ENCODE measurements at places on chromosomes 2 and 18. TPM values are rescaled to one million over a fixed set of nuclear protein-coding genes. Genes with fewer than 3 reads are reported as not detected.

GRCh38 chr2:25692143-25692542, 18.8 kb upstream of the DTNB start:
- H3K36me3 ChIP-seq = no peaks in the 10 kb centered on the region
- H3K4me1 ChIP-seq = peaks cover 3% of the 10 kb centered on the region
- no peak overlapping the region for H3K27ac ChIP-seq
- DNase-seq = no peak
- H3K27me3 ChIP-seq = no peaks in the 10 kb centered on the region
- H3K4me3 ChIP-seq = no peak overlapping the region

The DLX2 gene
- total RNA-seq = 0.19 TPM

DNA sequence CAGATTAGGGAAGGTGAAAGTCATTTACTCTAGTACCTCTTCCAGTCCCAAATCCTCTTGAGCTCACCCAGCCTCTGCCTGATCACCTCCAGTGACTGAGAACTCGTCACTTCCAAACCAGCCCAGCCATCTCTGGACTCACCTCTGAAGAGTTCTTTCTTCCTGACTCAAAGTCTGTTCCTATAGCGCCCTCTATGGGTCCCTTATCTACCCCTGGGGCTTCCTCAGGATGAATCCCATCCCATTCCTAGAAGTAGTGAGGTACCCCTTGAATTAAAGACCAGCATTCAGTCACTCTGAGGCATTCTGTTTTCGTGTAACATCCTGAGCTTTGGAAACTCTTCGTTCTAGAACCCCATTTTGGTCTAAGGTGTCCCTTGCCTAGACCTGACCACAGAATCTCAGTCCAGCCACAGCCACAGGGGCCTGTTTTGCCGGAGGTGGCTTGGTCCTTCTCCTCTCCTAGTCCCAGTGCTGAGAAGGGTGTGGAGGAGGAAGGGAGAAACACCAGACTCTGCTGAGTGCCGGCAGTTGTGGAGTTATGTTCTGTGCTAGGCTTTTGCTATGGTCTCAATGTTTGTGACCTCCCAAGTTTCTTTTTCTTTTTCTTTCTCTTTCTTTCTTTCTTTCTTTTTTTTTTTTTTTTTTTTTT, 32.7 kb downstream of the SIX3 start:
- H3K36me3 ChIP-seq = no peaks in the 10 kb centered on the region
- no peak overlapping the region for H3K4me3 ChIP-seq
- peaks cover 39% of the 10 kb centered on the region for H3K4me1 ChIP-seq
- H3K27ac ChIP-seq = no peak overlapping the region

DNA sequence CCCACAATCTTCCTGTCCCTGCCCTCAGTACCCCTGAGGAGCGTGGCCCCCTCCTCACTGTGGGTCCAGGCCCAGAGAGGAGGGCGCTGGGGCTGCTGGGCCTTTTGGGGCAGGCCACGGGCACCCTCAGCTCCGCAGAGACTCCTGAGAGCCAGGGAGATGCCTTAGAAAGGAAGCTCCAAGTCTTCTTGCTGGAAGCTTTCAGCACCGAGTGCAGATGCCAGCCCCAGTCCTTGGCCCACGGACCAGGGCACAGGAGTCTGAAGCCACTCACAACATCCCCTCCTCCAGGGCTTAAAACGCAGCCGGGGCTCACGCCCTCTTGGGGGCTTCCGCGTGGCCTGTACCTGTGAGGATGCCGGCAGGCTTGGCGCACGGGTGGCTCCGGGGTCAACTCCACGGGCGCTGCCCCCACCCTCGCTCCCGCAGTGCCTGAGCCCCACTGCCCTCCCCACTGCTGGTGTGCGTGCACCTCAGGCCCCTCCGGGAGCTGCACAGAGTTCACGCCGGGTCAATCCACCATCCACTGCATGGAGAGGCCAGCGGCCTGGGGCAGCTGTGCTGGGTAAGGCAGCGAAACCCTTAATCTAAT, 72.1 kb upstream of the CTDP1 start:
- H3K27me3 ChIP-seq = no peaks in the 10 kb centered on the region
- no peaks in the 10 kb centered on the region for H3K36me3 ChIP-seq
- no peak overlapping the region for H3K4me3 ChIP-seq
- no peaks in the 10 kb centered on the region for H3K4me1 ChIP-seq
- no peak for DNase-seq
- H3K27ac ChIP-seq = no peak overlapping the region

GRCh38 chr2:191298306-191298705, 53.1 kb downstream of the MYO1B start:
- no peak for DNase-seq
- no peak overlapping the region for H3K27ac ChIP-seq
- H3K27me3 ChIP-seq = no peaks in the 10 kb centered on the region
- no peak overlapping the region for H3K4me3 ChIP-seq

The SH3RF3 gene
- 0.28 TPM for total RNA-seq

DNA sequence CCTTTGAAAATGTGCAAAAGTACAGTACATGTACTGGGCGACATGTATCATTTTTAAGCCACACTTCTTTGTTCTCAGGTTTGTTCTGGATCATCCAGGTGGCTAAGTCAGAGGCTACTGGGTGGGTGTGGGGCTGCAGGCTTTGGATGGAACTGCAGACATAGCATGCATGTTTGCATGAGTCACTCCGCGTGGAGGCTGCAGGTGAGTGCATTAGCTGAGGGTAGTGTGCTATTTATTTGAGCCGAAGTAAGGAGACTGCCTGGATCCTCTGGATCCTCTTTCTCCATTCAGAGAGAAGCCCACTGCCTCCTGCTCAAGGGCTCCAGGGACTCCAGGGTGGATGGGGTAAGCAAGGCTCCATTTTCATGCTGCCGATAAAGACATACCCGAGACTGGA, 9.4 kb upstream of the NEURL3 start:
- no peaks in the 10 kb centered on the region for H3K36me3 ChIP-seq
- H3K4me1 ChIP-seq = no peaks in the 10 kb centered on the region
- H3K27me3 ChIP-seq = peaks cover 20% of the 10 kb centered on the region
- H3K27ac ChIP-seq = no peak overlapping the region
- H3K4me3 ChIP-seq = no peak overlapping the region

GRCh38 chr18:64929036-64929435, 780.1 kb upstream of the LINC00305 start:
- H3K27ac ChIP-seq = no peak overlapping the region
- no peaks in the 10 kb centered on the region for H3K36me3 ChIP-seq
- no peak overlapping the region for H3K4me3 ChIP-seq
- no peaks in the 10 kb centered on the region for H3K27me3 ChIP-seq
- no peak for DNase-seq

DNA sequence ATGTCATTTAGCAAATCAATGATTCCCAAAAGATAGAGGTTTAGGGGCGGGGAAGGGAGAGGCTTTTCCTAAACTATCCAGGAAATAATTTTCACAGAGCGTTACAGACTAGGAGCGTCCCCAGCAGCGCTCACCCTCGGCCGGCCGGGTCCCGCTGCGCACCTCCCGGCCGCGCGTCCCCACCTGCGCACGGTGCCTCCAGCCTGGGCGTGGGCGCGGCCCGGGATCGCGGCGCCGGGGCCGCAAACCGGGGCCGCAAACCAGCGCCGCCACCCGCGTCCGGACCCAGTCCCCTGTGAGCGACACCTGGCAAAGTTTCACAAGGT, 684 bp upstream of the ZCCHC2 start:
- DNase-seq = no peak
- H3K27ac ChIP-seq = no peak overlapping the region
- peak overlapping the region; percentile 88 for H3K4me3 ChIP-seq
- H3K27me3 ChIP-seq = peaks cover 47% of the 10 kb centered on the region

- no peaks in the 10 kb centered on the region for H3K4me1 ChIP-seq
- no peak for DNase-seq
- no peak overlapping the region for H3K27ac ChIP-seq
- H3K36me3 ChIP-seq = no peaks in the 10 kb centered on the region
- no peak overlapping the region for H3K4me3 ChIP-seq
Measured at GRCh38 chr2:197460649-197461048, 7.3 kb downstream of the COQ10B start.

The ALK gene
- total RNA-seq = not detected

- no peak overlapping the region for H3K4me3 ChIP-seq
- peak; percentile 72 for DNase-seq
- no peaks in the 10 kb centered on the region for H3K27me3 ChIP-seq
- no peaks in the 10 kb centered on the region for H3K36me3 ChIP-seq
Measured at GRCh38 chr2:15588329-15588919, 3.2 kb upstream of the DDX1 start.
